ENCODE measurements at places on chromosomes 4 and X.

- DNase-seq, result no peak
Observed at GRCh38 chrX:10482261-10482660, 138.1 kb downstream of the MID1 start.

GRCh38 chr4:171538601-171539100, 274.6 kb upstream of the GALNTL6 start:
- no peak for DNase-seq

DNA sequence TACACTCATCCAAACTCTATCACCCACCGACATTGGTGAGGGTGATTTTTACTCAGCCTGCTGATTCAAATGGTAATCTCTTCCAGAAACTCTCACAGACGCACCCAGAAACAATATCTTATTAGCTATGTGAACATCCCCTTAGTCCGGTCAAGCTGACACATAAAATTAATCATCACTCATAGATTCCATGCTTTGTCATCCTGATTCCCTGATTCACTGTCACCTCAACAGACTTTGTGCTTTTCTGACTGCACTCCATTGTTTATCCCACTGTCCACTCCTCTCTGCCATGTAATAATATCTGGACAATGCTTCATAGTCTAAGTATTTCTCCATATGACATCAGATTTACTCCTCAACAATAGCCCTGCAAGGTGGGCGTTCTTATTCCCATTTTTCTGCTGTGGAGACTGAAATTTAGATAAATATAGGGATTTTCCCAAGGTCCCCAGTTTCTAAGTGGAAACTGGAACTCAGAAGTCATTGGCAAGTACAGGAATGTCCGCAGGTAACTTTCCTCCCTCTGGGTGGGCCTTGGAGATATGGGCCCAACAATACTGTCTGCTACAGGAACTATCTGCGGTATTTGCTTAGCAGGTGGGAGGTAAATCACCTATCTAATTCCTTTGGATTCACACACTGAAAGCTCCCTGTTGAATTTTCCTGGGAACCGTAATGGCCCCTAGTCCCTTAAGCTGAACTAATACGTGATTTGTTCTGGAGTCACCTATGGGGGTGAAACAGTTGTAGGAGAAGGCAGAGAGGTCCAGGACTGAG, 228.6 kb upstream of the BCOR start:
- DNase-seq, result no peak

GRCh38 chr4:184748251-184748652, 14.4 kb upstream of the CENPU start:
- DNase-seq, result no peak

- DNase-seq, result no peak
Observed at GRCh38 chr4:169492436-169493163, 119.8 kb downstream of the NEK1 start.

GRCh38 chr4:38449506-38450174, 214.4 kb upstream of the KLF3 start:
- DNase-seq, result no peak

GRCh38 chrX:17098516-17099247, 152.2 kb downstream of the REPS2 start:
- DNase-seq, result no peak

All from stimulated activated CD8-positive, alpha-beta memory T cell treated with anti-CD3 and anti-CD28 coated beads, Interleukin-4, amount 100 ng/mL, for 4 hours (primary cell).